Activated T-cell treated with anti-CD3 and anti-CD28 coated beads, Interleukin-2, amount 50 U/mL, for 72 hours (primary cell): ENCODE measurements at places on chromosomes 12 and 14.

GRCh38 chr12:51186465-51187085 lies 13.6 kb upstream of the TFCP2 start:
- no peak for DNase-seq

- no peak for DNase-seq
Observed at GRCh38 chr12:106767954-106768822, 6.3 kb upstream of the RIC8B start.

- no peak for DNase-seq
Observed at GRCh38 chr14:72196237-72197015, 264.2 kb downstream of the RGS6 start.

GRCh38 chr12:104359216-104359615 lies 55.7 kb downstream of the EID3 start:
- DNase-seq: no peak

DNA sequence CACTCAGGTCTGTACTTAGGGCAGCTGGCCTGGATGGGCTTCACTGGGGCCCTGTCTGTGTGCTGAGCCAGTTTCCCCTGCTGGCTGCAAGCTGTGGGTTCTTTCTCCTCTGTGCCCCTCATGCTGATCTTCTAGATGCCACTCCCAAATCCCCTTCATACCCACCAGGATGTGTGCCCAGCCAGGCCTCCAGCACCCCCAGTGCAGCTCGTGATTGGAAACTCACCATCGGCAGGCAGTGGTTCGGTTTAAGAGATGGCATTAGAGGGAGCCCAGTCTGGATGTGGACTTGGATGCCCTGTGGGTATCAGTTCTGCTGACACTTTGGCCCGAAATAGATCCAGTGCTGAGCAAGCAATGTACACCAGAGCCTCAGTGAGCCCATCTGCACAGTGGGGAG lies 5.9 kb downstream of the TCL1B start:
- DNase-seq: no peak

DNA sequence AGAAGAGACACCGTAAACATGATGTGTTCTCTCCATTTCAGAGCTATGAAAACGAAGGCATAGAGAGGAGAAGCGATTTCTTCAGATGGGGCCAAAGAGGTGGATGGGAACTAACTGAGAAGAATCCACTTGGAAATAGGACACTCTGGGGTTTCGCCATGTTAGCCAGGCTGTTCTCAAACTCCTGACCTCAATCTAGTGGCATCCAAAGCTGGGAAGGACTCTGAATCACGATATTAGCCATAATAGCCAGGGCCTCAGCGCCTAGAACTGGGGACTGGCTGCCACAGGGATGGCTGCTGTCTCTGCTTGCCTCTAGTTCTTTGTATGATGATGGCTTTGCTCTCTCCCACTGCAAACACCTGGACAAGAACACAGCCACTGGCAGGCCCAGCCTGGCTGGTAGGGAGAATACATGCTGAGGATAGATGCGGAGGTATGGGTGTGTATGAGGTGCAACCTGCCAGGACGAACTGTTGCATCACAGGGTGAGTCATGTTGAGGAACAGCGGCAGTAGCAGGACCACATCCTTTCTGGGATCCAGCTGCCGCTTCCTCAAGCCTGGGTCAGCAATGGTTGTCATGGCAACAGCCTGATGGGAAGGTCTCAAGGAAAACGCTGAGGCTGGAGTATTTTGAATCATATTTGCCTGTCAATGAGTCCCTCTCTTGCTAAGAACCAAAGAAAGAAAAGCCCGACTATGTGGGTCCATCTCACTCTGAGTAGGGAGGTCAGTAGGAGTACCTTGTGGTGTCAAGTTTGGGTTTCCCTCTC lies 31.1 kb downstream of the CCDC177 start:
- peak; percentile 56 for DNase-seq

DNA sequence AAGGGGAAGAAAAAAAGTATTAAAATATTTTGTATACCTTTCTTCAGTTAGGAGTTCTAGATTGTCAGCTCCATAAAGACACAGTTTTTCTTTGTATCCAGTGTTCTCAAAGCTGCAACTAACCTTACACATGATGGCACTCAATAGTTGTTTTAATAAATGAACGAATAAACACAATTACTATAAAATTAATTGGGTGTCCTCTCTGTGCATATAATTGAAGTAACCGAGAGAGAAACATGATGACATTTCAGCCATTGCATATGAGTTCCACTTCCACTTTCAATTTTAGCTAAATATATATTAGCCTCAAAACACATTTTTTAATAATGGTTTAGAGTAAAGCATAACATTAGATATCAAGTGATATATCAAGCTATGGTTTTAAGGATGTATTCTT lies 671.2 kb downstream of the LRFN5 start:
- no peak for DNase-seq

DNA sequence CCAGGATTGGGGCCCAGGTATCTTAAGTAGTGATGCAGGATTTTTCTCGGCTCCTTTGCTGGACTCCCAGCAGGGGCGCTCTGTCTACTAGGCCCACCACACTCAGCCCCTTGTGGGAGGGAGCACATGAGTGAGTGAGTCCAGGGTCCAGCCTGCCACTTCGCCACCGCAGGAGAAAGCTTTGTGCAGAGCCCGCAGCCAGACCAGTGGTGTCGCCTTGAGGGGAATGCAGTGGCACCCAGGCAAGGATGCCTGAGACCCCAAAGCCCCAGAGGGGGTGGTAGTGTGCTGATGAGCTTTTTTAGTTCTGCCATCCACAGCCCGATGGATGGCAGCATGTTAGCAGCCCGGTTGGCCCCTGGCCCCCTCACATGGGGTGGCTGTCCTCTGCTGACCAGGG lies 5.4 kb upstream of the MRPS35 start:
- no peak for DNase-seq

DNA sequence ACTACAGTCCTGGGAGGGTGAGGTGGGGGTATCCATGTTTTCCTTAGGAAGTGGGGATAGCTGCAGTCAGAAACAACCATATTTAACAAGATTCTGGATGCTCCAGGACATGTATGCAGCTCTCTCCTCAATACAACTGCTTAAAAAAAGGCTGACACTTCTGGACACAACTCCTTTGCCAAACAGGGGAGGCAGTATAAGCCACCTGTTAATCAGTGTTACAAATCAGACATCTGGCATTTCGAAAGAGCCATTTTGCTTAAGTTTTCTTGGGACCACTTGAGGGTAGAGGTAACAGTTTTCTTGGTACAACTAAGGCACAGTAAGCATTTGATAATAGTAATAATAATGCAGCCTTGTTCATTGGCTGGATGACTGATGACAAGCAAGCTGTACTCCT lies 47.1 kb downstream of the RPGRIP1 start:
- no peak for DNase-seq

DNA sequence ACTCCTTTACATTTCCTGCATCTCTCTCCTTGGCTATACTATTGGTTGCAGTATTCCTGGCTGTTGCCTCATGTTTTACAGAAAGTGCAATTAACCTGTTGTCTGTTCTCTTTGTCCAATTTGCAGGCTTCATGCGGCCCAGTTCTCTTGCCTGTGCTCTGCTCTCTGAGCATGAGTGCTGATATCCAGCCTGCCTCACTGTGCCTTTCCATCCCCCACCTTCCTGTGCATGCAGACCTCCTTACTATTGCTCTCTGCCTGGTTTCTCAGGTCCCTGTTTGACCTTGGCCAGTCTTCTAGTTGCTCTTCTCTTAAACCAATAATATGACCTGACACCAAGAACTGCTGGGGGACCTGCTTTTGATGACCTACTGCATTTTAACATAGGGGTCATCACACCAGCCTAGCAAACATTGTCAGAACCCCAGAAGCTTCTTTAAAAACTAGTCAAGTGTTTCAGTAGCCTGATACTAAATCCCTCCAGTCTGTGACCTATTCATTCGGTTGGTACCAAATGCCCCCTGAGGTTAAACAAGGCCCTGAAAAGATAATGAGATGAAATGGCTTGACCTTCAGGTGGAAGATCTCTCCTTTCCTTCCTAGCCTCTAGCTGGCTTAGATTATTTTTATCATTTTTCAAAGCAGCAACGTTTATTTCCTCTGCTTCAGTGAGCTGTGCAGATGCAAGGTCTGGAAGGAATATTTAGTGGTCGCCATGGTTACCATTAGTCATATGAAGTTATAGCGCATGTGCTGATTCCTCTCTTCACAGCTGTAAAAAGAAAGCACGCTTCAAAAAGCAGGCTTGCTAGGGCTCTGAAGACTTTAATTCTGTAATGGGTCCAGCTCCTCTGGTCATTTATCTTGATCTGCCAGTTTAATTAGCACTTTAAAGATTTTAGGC lies 216.5 kb downstream of the PHLDA1 start:
- no peak for DNase-seq

DNA sequence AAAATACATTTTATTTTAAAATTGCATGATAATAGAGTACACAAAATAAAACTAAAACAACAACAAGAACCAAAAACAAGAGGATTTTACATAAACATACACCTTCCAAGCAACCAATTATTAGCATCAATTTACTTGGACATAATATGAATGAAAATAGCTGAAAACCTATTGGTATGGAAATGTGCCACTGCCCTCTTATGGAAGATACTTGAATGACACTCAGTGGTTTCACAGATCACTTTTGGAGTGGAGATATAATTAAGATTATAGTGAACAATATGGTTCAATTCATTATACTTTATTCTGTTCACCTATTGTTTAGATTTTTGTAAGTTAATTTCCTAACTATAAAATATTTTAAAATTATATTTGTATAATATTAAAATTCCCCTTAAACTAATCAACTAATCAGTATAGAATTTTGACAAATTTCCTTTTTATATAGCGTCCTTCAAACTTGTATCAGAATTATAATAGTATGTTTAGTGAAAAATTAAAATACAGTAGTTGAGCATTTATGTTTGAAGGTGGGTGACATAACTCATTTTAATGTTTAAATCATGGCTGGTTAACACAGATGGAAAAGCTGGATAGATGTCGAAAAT lies 70.1 kb downstream of the SLC6A15 start:
- peak; percentile 10 for DNase-seq

GRCh38 chr14:87547536-87547935 lies 445.4 kb downstream of the GALC start:
- no peak for DNase-seq

GRCh38 chr12:81692008-81692407 lies 67.1 kb downstream of the PPFIA2 start:
- DNase-seq: no peak

- DNase-seq: no peak
Observed at GRCh38 chr12:106062693-106063092, 76.1 kb downstream of the NUAK1 start.

GRCh38 chr14:63512861-63513260 lies 30.3 kb downstream of the PPP2R5E start:
- DNase-seq: no peak

- DNase-seq: no peak
Observed at GRCh38 chr12:48151103-48151771, 6.1 kb downstream of the ASB8 start.

- DNase-seq: no peak
Observed at GRCh38 chr14:68513137-68513536, 279.7 kb downstream of the ZFP36L1 start.

GRCh38 chr12:4215229-4216186 lies 58.1 kb upstream of the CCND2 start:
- peak; percentile 46 for DNase-seq

GRCh38 chr12:46402451-46402850 lies 29.9 kb upstream of the SLC38A2 start:
- DNase-seq: no peak

GRCh38 chr14:67186789-67187584 lies 2.3 kb upstream of the GARIN2 start:
- DNase-seq: no peak

DNA sequence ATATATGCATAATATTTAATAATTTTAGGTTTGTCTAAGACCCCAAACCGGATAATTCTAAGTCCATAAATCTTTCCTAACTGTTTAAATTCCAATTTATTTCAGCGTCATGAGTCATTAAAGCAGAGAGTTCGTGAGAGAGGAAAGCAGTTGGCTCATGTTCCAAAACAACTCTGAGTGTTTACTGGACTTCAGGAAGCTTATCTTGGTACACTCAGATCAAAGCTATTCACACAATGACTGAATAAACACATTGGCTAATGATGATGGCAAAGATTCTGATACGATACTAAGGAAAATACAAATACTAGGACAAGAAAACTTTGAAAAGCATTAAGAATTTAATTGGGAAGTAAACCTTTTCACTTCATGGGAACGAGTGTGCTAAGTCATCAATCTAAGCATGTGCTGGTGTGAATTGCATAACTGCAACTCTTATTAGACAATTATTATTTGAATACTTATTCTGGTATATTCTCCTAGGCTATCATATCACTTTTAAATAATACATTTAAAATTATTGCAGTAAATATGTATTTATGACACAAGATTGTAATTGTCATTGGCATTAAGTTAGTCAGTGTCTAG lies 34.8 kb upstream of the CLEC14A start:
- DNase-seq: no peak

DNA sequence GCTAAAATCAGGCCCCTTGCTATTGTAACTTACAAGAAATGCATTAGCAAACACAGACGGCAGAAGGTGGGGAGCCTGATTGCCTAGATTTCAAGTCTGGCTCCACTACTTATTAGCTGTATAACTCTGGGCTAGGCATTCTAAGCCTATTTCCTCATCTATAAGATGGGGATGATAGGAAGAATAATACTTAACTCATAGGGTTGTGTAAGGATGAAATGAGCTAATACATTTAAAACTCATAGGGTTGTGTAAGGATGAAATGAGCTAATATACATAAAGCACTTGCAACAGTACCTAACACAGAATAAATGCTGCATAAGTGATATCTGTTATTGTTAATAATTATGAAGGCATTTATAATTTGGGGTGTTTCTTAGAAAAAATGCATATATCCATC lies 60.1 kb upstream of the DIO2 start:
- DNase-seq: no peak

GRCh38 chr14:72617391-72618031 lies 276.4 kb downstream of the DPF3 start:
- no peak for DNase-seq

- DNase-seq: no peak
Observed at GRCh38 chr14:74572726-74573301, 39.2 kb downstream of the LTBP2 start.

DNA sequence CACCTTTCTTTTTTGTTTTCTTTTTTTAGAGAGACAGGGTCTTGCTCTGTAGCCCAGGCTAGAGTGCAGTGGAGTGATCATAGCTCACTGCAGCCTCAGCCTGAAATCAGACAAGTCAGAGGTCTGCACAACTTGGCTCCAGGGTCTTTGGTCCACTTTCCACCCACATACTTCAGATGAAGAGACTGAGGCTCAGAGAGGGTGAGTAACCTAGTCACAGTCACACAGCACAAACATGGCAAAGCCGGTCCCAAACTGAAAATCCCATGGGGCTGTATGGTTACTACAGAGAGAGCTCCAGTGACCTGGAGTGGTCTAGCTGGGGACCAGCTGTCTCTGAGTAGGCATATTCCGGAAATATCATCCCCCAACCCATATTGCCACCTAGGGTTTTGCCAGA lies 19.2 kb downstream of the LHX5 start:
- DNase-seq: no peak

DNA sequence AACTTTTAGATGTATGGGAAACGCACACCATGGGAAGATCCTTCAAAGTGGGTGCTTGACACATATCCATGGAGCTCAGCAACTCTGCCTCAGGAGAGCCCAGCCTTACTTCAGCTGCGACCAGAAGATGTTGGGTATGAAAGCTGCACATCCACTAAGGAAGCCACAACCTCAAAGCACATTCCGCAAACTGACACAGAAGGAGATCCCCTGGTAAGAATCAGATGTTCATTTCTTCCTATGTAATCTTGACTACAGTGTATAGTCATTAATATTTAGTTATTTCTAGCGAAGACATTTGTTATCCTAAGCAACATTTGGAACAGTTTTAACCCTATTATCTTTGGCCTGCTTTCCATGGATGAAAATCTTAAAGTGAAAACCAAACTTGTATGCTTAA lies 374.2 kb downstream of the NAV3 start:
- no peak for DNase-seq

- no peak for DNase-seq
Observed at GRCh38 chr14:52042371-52043289, 26.2 kb downstream of the NID2 start.
